Cerebellar nuclear complex (tissue), 1 donor: ENCODE measurements at places on chromosomes 2 and 18.

GRCh38 chr18:9081940-9082339, 20.6 kb upstream of the NDUFV2 start:
- DNase-seq, result no peak

- DNase-seq, result no peak
These were observed 204.5 kb downstream of the ARL4C start for GRCh38 chr2:234292205-234292961.

- DNase-seq, result no peak
These were observed 437.4 kb downstream of the MEIS1 start for GRCh38 chr2:66872081-66872985.

GRCh38 chr18:55064760-55065159, 105.5 kb upstream of the CCDC68 start:
- no peak for DNase-seq

GRCh38 chr2:162244541-162245031, 1.3 kb upstream of the FAP start:
- DNase-seq, result no peak

- no peak for DNase-seq
These were observed 35.3 kb downstream of the KLHL29 start for GRCh38 chr2:23420091-23420839.

DNA sequence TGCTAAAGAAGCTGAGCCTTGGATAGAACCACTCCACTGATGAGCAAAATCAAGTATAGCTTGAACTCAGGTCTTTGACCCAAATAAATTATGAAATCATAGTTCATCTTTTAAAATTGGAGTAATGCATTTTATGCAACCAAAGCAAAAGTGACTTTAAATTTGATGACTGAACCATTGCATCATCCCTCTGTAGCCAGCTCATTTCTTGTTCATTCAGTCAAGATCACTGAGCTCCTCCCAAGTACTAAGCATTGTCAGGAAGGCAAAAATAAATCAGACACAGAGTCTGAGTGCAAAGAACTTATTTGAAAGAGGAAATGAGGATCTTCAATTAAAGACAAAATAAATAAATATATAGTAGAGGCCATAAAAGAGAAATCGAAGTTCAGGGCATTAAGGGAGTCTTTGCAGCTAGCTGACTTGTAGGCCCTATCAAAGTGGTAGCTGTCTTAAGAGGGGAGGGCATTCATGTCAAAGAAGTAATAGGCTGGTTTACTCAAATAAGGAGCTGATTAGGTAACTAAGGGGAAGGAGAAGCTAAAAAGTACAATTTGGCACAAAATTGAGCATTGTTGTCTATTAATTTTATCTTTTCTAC, 411.8 kb downstream of the MTX2 start:
- no peak for DNase-seq

DNA sequence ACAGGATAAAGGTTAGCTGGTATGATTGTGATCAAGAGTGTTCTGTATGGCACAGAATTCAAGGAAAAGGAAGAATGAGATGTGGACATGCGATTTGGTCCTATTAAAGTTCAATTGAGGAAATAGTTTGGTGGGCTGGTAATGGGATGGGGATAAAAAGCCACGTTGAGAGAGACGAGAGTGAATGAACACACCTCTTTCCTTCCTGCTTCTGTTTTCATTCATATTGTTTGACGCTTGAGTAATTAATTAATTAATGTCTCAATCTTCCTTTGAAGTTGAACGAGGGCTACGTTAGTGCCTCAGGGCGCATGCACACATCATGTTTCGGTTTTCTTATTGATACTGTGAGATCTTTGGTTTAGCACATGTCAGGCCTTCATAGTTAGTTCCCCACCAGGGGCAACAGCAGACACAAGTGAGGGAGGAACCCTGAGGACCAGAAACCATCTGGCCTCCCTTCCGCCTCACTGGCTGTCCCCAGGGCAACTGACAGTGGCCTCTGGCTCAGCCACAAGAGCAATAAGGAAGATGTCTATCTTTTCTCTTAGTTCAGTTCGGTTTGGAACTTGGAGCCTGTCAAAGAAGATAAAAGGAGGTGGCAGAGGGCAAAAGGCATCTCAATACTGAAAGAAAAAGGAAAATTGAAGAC, 116.0 kb downstream of the LIPG start:
- no peak for DNase-seq

DNA sequence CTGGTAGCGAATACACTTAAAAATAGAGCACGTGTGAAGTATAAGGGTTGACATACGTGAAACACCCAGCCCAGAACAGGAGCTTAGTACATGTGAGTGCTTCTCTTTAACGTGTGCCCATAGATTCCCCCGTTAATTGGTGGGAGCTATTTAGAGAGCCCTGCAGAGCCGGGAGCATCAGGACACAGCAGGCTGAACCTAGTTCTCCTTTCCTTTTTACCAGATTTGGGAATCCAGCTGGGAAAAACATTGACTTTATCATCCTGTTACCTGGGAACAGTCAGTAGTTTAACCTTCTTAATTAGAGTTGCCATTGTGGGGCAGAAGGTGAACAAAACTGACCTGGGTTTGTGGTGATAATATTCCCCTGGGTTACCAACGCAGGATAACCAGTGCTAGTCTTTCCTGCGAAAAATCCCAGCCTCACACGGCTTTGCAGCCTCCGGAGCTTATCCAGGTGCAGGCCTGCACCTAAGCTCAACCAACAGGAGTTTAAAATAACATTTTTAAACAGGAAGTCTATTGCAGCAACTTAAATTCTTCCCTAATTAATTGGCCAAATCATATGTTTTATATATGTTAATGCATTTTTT, 78.1 kb upstream of the SPTBN1 start:
- no peak for DNase-seq

DNA sequence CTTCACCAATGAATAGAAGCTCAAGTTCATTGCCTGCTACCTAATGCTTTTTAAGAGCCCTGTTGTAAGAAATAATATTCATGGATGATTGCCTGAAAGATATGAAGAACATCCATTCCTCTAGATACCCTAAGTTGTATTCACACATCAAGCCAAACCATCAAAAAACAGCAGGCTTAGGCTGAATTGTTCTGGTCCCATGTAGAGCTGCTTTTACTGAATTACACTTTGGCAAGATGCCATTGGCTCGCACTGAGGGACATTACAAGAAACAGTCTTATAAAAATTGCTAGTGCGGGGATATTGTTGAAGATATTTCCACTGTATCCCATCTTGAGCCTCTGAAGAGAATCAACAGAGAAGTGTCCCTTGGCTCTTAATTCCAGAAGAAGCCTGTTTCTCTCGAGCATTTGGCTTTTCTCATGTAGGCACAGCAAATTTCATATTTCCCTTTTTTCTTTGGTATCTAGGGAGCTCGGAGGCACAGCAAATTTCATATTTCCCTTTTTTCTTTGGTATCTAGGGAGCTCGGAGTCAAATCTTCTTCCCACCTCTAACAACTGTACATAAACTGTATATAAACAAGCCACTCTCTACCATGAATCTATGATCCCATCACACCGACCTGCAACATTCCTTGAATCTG, 107.5 kb downstream of the COLEC12 start:
- no peak for DNase-seq

GRCh38 chr18:48676346-48676745, 137.5 kb downstream of the CTIF start:
- no peak for DNase-seq

GRCh38 chr18:9961041-9961440, 47.2 kb downstream of the VAPA start:
- no peak for DNase-seq

- no peak for DNase-seq
These were observed 2.4 kb upstream of the ZEB2 start for GRCh38 chr2:144522176-144522896.

GRCh38 chr2:47177043-47177565, 22.0 kb upstream of the STPG4 start:
- no peak for DNase-seq

DNA sequence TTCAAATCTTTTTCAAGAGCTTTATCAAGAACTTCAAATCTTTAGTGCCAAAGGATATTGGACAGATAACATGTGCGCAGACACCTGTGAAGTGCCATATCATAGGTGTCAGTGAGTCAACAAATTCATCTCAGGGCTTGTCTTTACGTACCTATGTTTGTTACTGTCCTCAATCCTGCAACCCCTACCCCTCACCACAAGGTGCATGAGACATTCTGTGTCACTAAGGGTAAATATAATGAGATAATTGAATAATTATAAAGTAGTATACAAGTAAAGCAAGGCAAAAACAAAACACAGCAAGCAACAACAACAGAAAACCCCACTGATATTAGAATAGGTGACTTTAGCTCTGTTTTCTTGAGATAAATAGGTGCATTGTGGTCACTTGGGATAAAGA, 1495.8 kb upstream of the TMEFF2 start:
- no peak for DNase-seq

DNA sequence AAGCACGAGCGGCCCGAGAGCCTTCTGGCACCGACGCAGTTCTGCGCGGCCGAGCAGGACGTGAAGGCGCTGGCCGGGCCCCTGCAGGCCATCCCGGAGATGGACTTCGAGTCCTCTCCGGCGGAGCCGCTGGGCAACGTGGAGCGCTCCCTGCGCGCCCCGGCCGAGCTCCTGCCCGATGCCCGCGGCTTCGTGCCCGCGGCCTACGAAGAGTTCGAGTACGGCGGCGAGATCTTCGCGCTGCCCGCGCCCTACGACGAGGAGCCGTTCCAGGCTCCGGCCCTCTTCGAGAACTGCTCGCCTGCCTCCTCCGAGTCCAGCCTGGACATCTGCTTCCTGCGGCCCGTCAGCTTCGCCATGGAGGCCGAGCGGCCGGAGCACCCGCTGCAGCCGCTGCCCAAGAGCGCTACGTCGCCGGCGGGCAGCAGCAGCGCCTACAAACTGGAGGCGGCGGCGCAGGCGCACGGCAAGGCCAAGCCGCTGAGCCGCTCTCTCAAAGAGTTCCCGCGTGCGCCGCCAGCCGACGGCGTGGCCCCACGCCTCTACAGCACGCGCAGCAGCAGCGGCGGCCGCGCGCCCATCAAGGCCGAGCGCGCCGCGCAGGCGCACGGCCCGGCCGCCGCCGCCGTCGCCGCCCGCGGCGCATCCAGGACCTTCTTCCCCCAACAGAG, 70.4 kb downstream of the ARHGEF33 start:
- DNase-seq, result no peak

GRCh38 chr18:43800584-43800983, 523.3 kb upstream of the SYT4 start:
- DNase-seq, result no peak

GRCh38 chr2:49111456-49111855, 42.9 kb downstream of the FSHR start:
- no peak for DNase-seq

DNA sequence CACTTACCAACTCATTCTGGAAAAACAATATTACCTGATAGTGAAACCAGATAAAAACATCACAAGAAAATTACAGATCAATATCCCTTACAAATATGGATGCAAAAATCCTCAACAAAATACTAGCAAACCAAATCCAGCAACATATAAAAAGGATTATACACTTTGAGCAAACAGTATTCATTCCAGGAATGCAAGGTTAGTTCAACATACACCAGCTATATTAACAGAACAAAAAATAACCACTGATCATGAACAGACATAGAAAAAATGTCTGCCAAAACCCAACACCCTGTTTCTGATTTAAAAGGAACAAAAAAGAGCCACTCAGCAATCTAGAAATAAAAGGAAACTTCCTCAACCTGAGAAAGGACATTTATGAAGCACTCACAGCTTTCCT, 62.1 kb downstream of the TLK1 start:
- no peak for DNase-seq

DNA sequence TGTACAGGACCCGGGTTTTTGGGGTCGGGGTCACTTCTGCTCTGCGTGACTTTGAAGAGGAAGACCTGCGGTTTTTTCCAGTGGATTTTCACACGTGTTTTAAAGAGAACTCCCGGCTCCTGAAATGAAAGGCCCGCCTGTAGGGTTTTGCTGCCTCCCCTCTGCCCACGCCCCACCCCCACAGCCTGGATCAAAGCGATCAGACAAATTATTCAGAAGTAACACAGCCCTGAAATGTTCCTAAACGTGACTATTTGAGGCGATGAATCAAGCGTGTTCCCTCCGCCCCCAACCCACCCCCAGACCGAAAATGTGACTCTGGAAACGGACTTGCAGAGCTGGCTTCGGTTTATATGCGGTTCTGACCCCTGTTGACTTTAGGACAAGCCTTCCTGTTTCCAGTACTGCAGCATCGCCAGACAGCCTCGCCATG, 28.7 kb upstream of the SMIM21 start:
- no peak for DNase-seq

- no peak for DNase-seq
These were observed 202.4 kb downstream of the TWIST2 start for GRCh38 chr2:239050252-239050649.

DNA sequence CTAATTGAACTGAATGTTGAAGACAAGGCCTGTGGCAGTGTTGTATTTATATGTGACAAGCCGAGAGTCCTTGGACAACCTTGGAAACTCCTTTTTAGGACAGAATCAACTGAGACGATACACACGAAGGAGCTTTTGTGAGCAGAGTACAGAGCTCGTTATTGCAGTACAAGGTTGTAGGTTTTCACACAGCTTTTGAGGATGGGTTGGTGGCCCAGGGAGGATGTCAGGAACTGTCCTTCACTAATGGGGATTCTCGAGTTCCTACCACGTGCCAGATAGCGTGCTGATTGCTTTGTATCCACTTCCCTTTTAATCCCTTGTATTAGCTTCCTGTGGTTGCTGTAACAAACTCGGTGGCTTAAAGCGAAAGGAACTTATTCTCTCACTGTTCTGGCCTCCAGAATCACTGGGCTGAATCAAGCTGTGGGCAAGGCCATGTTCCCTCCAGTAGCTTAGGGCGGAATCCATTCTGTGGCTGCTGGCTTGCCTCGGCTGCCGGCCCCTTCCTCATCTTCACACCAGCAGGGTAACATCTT, 20.2 kb downstream of the INPP4A start:
- DNase-seq, result no peak

DNA sequence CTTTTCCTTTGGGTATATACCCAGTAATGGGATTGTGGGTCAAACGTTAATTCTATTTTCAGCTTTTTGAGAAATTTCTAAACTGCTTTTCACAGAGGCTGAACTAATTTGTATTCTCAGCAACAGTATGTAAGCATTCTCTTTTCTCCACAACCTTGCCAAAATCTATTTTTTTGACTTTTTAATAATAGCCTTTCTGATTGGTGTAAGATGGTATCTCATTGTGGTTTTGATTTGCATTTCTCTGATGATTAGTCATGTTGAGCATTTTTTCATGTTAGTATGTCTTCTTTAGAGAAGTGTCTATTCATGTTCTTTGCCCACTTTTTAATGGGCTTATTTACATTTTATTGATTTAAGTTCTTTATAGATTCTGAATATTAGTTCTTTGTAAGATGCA, 145.5 kb downstream of the TRABD2A start:
- no peak for DNase-seq

DNA sequence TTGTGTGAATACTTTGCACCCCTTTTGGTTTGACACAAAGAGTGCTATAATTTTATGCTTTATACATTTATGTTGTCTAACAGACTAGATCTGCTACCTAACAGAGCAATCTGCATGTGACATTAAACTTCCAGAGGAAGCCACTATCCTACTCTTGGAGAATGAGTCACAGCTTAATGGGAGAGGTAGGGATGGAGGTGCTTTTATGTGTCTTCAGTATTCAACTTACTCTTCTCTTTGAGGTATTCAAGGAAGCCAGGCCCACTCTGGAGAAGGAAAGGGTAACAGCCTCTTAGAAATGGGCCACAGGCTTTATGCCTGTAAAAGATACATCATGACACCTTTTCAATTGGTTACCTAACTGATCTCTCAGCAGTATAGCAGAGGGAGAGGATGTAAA, 85.8 kb upstream of the NEUROD1 start:
- DNase-seq, result no peak
